ENCODE measurements at places on chromosomes 7 and 10.

DNA sequence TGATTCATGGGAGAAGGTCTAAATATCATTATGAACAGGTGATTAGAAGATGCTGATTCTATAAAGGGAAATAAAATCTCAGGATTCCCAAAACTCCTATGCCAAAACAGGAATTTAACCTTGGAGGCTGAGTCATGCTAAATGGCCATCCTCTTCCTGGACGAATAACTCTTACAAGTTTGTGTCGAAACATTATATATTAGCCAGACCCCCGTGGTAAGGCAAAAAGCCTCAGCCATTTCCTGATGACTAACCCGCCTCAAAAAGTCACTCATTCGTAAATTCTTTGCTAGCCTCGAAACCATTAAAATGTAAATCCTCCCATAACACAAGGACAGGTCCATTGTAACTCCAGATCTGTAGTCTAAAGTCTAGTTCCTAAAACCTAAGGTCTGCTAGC, 32.0 kb downstream of the CUL2 start:
- no peak for DNase-seq

DNA sequence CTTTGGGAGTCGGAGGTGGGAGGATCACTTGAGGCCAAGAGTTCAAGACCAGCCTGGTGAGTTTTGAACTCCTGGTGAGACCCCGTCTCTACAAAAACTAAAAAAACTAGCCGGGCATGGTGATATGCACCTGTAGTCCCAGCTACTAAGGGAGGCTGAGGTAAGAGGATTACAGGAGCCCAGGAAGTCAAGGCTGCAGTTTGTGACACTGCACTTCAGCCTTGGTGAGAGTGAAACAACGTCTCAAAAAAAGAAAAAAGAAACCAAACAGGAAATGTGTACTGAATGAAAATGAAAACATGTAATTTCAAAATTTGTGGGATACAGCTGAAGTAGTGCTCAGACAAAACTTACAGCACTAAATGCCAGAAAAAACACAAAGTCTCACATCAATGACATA, 7.6 kb downstream of the ARHGAP12 start:
- no peak for DNase-seq

GRCh38 chr10:5317547-5318107, 47.1 kb upstream of the UCN3 start:
- peak; percentile 58 for DNase-seq

DNA sequence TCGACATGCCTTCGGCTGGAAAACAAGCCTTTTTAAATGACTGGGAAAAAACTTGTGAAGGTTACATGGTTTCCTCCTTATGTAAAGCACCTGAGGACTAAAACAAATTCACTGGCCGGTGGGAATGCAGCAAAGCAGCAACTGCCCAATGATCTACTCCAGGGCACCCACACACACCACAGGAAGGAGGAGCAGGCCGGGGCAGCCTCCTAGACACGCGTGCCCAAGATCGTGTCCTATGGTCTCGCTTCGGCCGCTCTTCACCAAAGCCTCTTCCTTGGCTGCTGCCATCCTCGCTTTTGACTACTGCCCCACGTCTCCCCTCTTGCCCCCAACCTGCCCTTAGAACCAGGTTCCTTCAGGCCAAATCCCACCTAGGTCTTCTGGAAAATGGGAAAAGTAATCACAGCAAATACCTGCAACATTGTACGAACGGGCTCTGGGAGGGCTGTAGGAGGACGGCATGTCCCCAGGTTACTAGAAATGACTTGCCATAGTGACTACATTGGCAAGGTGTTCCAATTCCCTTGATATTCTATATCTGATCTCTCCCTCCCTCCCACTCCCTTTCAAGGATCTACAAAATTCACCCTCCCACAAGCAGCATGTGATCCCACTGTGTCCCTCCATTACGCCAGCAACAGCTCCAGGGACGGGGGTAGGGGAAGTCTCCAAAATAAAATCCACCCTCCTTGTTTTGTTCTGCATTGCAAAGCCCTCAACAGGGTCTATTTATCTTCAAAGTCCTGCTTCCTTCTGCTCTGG, 84.9 kb downstream of the RNF216 start:
- no peak for DNase-seq

DNA sequence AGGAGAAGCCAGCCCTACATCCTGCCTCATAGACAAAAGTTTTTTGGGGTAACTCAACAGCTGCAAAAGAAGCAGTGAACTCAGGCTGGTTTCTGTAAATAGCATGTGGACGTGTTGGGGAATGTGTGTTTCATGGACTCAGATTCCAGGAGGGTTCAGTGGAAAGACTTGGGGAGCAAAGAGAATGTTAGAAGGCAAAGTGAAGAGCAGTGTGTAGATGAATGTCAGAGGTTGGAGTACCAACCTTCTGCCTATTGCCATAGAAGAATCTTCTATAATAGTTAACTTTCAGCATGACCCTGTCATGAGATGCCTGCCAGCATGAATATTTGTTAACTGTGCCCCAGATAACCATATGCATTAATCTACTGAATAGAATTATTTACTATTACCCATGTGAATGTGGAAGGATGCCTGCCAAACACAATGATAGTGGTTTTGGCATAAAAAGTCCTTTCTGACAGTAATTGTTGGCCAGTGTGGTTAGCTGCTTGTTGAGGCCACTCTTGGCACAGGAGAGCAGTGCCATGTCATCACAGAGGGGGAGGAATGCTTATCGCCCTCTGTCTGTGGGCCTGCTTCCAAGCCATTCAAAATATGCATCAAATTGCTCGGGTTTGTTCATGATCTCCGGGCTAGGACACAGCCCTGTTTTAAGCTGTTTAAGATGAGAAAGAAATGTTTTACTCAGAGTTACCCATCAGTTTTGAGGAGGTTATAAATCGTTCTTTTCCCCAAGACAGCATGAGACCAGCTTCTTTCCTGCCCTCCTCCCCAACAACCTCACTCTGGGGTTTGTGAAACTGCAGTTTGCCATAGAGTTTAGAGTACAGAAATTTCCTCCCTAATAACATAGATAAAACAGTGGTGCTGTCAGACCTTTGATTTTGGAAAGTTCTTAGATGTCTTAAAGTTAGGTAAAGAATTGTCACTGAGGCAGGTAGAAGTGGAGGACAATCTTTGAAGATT, 165.3 kb downstream of the WNT2 start:
- no peak for DNase-seq

GRCh38 chr10:63699785-63700613, 178.8 kb downstream of the REEP3 start:
- no peak for DNase-seq

GRCh38 chr7:112421666-112422486, 28.4 kb upstream of the IFRD1 start:
- DNase-seq = no peak

DNA sequence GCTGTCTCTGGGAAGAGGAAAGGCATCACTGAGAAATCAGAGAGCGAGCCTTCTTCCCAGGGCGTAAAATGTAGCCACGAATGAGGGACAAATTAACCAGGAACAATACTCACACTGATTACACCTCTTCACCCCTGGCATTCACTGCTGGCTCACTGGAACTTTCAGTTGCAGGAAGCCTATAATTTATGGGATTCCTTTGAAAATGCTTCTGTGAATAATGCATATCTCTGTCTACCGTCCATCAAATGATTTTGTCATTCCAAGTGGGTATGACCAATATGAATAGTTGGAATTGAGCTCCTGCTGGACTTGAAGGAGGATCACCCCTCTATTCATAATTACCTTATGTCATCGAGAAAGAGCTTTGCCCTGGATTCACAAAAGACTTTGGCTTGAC, 360.3 kb upstream of the FZD8 start:
- no peak for DNase-seq

DNA sequence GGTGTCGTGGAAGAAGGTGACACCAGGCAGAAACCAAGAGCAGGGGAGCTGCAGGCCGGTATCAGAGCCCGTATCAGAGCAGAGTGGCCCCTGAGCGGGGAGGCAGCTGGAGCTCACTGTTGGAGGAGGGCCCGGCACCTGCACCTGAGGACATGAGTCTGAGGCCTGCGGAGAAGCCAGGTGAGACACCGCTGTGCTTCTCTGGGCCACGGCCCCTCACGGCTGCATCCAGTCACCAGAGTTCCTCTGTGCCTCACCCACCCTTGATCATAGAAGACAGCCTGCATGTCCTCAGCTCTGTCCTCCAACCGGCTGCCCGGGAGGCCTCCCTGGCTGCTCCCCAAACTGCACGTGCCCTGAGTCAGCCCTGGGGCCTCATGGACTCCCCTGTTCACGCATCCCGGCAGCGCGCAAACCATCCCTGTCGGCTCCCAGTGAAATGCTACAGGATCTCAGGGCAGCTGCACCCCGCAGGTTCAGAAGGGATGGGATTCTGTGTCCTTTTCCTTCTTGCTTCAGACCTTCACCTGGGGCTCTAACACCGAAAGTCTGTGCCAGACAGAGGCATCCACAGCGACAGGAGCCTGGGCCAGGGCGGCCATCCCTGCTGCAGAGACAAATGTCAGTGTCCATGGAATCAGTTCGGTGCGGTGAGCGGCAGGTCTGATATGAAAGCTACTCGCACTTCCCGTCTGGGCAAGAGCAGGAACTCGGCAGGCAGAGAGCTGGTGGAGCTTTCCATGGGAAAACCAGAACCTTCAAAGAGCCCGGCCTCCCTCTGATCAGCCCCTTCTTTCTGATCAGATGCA, 111.9 kb upstream of the FAM20C start:
- no peak for DNase-seq

DNA sequence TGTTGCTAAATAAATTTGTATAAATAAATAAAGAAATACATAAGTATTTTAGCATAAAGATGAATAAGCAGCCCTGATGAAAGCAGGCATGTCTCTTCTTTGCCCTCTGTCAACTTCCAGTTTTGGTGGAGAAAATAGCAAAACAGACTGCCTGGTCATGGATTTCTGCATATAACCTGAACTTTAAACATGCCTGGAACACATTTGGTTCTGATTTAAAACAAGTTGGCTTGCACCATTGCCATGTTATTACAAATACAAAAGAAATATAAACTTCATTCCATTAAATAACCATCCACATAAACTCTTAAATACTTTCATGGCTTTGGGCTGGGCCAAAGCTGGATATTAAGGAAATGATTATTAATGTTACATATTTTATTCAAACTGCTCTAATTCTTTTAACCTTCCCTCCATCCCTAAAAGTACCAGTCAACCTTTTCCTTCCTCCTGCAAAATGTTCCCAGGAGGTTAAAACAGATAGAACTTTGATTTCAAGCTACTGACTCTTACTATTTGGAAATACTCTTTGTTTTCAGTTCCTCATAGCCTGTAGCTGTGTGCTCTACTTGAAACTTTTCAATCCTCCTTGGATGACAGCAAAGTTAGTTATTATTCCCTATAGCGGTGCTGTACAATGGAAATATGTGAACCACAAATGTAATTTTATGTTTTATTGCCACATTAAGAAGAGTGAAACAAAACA, 96.3 kb downstream of the BICC1 start:
- no peak for DNase-seq

- DNase-seq = no peak
These were observed 225.8 kb upstream of the KLF14 start for GRCh38 chr7:130959743-130960207.

DNA sequence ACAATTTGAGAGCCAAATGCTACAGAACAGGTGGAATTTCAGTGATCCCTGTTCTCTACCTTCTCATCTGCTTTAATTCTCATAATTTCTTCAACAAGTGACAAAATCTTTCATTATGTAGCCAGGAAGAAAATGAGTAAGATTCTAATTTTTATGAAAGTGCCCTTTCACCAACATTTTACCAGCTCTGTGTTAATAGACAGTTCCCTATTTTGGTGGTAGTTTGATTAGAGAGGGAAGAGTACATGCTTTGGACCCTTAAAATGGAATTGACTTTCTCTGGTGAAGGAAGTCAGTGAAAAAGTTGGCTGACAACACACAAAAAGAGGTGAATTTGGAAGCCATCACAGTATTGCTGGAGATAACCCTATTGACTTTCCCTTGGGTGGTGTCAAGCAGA, 61.7 kb downstream of the CACNB2 start:
- no peak for DNase-seq

- peak; percentile 75 for DNase-seq
These were observed 8.3 kb downstream of the PCBD1 start for GRCh38 chr10:70880077-70880534.
